ENCODE measurements at places on chromosomes 3 and 15.

DNA sequence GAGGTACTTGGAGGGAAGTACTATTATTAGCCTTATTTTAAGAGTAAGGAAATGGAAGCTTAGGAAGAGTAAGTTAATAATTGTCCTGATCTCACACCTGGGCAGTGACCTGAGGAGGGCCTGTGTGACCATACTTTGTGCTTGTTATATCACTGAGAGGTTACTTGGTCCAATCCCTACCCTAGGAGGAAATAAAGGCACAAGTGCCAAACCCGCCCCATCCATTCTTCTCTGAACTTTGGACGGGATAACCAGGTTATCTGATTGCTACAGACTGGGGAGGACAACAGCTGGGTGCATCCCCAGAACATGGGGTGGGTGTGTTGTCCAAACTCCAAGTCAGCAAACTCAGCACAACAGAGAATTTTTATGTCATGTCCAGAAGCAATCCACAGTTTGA, 77.7 kb upstream of the NR2E3 start:
- no peak for DNase-seq

GRCh38 chr15:44718927-44719292, 7.6 kb downstream of the B2M start:
- DNase-seq = no peak

DNA sequence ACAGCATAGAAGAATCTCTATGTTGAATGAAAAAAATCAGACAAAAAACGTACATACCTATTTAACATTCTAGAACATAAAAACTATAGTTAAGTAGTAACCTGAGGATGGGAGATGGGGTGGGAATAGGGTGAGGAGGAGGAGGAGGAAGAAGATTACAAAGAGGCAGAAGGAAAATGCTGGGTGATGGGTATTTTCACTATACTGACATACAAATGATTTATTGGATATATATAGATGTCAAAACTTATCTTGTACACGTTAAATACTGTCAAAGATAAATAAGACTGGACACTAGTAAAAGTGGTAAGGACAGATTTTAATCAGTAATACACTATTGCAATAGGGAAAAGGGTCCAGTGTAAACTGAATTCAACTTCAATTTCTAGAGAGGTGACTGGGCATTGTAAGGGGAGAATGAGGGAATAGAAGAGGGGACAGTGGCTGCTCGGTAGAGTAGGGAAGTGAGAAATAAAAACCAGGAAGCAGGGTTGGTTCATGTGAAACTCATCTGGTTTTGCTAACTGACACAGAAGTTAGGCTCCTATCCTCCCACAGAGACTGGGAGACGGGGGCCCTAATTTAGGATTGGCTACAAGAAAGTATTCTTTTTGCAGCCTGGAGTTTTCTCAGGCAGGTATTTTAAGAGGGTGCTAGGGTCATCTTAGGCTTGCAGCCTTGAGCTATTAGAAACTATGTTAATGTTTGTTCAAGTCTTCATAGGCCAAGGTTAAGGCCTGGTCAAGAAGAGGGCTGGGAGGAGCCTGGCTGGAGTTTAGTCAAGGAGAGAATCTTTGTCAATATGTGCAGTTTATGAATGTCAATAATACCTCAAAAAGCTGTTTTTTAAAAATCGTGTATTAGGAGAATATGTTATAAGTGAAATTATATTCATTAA, 15.0 kb upstream of the C15orf61 start:
- no peak for DNase-seq

DNA sequence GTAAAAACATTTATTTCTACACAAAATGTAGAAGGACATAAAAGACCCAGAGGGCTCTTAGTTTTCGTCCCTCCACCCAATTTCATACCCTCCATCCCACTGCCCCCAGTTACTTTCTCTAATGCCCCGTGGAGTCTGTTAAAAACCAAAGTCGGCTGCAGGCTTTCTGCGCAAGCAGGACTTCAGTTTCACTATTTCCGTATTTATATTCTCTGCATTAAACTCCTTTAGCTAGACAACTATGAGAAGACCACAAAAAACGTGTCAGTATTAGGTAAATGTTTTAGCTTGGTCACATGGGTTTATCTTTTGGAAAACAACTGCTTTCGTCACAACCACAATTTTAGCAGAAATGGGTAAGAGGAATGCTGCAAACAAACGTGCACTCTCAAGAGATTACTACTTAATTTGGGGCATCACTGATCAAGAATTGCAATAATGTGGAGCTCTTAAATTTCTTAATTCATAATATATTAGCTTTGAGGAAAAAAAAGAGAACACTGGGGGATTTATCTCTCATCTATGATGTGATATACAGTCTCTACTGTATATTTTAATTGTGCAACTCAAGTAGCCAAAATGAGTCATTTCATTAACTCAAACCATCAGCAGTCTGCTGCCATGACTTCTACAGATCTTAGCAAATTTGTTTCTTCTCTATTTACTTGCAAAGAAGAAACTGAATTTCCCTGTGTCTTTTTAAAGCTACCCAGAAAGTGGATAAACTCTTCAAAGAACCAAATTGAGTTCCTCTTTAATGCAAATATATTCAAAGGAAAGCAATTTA, 740 bp upstream of the NSMCE3 start:
- DNase-seq = peak; percentile 32

- no peak for DNase-seq
These were observed 148.1 kb downstream of the NEO1 start for GRCh38 chr15:73200339-73200738.

GRCh38 chr15:79349525-79349924, 38.6 kb downstream of the TMED3 start:
- no peak for DNase-seq

DNA sequence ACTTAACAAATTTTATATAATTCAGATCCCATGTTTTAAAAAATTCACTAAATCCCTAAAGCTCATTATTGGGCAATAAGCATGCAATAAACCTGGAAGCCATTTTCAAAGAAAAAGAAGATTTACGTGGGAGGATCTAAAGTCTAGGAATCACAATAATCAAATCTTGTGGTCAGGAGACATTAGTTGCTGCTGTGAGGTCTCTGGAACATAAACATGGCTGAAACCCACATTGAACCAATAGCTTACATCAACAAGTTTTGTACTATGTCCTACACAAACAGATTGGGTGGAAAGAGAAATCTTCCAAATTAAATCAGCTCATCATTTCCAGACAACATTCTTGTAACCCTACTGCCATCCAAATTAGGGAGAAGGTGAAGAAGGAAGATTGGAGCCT, 121.9 kb upstream of the EPHA3 start:
- DNase-seq = no peak

DNA sequence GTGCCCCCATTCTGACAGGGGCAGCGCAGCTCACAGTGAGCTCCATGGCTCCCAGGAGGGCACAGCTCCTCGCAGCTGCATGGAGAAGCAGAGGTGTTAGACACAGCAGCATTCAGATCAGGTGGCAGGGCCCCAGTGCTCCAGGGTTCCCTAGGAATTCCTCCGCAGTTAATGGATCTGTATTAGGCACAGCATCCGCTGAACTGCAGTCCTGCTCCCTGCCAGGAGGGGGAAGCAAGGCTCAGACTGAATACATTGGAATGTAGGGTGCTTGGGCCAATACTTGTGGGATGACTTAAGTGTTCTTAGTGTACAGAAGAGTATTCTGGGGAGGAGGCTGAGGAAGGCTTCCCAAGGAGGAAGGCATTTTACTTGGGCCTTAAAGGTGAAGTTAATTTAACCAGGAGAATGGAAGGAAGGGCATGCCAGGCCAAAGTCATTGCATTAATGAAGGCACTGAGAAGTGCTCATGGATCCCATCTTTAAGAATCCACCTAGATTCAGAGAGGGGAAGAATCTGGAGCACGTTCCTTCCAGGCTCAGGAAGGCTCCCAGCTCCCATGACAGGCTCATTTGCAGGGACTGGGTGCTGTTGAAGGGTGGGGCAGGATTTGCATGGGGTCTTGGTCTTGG, 111.6 kb downstream of the RAB11A start:
- DNase-seq = no peak

DNA sequence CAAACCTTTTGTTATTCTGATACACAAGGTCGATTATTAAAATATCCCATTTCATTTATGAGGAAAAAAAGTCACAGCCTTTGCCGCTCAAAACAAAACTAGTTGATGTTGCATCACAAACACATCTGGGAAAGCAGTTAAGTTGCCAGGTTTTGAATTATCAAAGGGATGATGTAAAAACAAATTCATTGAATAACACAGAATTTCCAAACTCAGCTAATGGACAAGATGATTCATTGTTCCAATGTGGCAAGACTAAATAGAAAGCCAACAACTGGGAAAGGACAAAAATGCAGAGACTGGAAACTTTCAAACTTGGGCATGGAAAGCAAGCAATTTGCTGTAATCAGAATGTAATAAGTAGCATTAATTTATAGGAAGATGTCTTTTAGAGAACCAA, 610.0 kb upstream of the ZNF385D start:
- no peak for DNase-seq

DNA sequence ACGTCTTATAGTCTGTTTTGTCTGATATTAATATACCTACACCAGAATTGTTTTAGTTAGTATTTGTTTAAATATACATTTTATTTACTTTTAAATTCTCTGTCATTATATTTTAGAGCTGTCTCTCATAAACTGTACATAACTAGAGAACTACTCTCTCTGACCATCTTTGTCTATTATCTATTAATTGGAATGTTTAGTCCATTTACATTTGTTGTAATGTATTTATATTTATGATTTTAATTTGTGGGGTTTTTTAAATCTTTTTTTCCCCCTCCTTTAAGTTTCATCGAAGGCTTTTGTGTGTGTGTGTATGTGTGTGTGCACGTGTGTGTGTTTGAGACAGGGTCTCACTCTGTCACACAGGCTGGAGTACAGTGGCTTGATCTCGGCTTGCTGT, 47.1 kb downstream of the ITPR1 start:
- DNase-seq = no peak

DNA sequence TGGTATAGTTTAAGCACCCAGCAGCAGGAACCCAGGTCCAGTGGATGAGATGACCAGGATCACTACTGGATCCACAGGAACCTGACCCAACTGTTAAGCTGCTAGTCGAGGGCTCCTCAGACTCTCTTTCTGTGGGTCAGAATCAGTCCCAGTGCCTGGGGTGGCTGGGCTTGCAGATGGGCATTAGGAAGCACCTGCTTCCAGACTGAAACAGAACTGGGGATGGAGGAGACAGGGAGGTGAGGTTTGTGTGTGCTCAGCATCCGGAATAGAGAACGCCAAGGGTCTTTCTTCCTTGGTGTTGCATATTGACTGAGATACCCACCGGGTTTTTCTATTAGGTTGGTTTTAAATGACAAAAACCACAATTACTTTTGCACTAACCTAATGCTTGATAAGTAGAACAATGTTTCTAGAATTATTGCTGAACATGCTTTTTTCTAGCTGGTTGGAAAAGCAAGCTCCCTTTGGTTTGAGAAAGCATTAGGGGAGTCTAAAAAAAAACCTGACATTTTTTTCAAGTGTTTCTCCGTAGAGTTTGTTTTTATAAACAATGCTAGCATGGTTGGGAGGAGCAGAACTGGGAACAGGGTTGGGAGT, 779 bp downstream of the ST3GAL6 start:
- DNase-seq = no peak

GRCh38 chr3:9826815-9827573, 16.8 kb downstream of the RPUSD3 start:
- no peak for DNase-seq

DNA sequence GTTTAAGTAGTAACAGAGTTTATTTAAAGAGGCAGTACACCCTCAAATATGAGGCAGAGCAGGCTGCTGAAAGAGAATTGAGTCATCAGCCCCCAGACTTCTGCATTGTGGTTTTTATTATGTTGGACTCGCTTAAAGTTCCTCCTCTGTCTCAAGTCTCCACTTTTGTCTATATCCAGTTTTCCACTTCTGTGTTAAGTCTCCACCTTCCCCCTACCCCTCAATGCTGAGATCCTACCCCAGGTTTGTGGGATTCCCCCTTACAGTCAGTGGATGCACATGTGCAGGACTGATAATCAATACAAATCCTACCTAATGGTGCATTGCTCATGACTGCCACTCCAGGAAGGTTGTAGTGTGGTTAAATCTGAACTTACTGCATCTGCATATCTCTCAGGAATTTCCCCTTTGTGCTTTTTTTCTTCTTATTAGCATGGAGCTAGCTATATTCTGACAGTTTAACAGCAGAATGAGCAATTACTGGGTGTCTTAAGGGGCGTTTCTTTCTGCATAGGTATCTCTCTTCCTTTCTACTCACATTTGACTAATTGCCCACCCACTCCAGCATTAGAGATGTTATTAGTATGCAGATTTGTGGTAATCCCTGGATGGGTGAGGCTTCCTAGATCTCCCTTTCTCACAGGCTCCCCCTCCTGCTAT, 11.9 kb upstream of the CD200R1L start:
- DNase-seq = peak; percentile 47

DNA sequence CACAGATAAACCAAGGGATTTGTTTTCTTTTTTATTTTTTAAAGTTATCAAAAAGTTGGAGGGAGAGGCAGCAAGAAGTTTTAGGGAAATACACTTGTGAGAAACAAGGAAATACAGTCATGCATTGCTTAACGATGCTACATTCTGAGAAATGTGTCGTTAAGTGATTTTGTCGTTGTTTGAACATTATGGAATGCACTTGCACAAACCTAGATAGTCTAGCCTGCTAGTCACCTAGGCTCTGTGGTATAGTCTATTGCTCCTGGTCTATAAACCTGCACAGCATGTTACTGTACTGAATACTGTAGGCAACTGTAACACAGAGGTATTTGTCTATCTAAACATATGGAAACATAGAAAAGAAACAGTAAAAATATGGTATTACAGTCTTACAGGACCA, 2.0 kb upstream of the NFKBIZ start:
- DNase-seq = no peak

- DNase-seq = no peak
These were observed 204.5 kb upstream of the CMC1 start for GRCh38 chr3:28036599-28037575.

DNA sequence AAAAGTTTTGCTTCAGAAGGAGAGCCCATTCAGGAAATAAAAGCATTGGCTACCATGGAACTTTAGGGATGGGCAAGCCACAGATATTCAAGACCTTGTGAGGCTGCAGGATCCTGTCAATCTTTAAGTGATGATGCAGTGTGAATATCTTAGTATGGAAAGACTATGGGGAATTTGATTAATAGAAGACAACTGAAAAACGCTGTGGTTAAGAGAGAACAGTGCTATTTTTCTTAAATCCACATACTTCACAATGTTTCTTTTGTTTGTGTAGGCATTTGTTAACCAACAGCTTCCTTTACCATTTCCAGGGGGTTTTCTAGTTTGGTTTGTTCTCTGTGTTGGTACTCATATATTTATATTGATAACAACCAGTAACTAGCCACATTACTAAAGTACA, 90.3 kb downstream of the TMEM212 start:
- no peak for DNase-seq

- peak; percentile 50 for DNase-seq
These were observed 72.2 kb downstream of the RPLP1 start for GRCh38 chr15:69524814-69525213.

- no peak for DNase-seq
These were observed 133.7 kb upstream of the UBE2E1 start for GRCh38 chr3:23671851-23672589.

- no peak for DNase-seq
These were observed 165.5 kb downstream of the IL5RA start for GRCh38 chr3:2944628-2945027.

- no peak for DNase-seq
These were observed 14.7 kb upstream of the CA12 start for GRCh38 chr15:63396152-63396928.

All from putamen (tissue), 1 donor.